ENCODE measurements at places on chromosomes 2 and 18.

GRCh38 chr2:199460101-199460671, 2.4 kb upstream of the SATB2 start:
- peak; percentile 69 for DNase-seq

- DNase-seq, result no peak
Measured at GRCh38 chr2:127139766-127140165, 32.8 kb upstream of the BIN1 start.

DNA sequence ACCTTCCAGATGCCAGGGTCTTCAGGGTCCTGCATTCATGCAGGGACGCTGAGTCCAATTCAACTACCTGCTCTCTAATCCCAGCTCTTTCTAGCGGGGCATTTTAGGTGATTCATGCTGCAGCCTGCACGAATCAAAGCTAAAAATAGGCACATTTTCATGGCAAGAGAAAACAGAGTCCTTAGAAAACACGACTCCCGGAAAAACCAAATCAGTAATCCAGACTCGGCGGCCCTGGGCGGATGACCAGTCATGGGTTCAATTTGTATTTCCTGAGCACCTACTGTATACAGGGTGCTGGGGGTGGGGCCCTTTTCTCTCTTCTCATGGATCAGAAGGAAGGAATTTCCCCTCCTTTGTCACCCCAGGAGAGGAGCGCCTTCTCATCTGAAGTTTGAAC, 64.4 kb downstream of the LONRF2 start:
- DNase-seq, result no peak

DNA sequence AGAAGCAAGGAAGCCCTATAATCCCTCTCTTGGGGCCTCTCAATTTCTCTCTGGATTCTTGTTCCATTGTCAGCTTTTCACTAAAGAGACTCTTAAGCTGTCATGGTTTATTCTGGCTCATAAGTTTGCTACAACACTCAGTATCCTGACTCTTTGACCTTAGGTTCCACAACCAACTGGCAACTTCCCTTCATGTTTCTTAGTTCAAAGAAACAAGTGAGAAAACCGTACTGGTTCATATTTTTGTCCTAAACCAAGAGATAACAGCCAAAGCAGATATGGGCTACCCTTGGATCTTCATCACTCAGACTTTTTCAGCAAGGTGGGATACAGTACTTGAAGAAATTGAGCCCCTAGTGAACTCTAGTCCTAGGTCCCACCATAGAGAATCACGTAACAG, 109.9 kb upstream of the CRIM1 start:
- DNase-seq, result no peak

GRCh38 chr18:45349019-45349418, 266.3 kb upstream of the SLC14A2 start:
- no peak for DNase-seq

DNA sequence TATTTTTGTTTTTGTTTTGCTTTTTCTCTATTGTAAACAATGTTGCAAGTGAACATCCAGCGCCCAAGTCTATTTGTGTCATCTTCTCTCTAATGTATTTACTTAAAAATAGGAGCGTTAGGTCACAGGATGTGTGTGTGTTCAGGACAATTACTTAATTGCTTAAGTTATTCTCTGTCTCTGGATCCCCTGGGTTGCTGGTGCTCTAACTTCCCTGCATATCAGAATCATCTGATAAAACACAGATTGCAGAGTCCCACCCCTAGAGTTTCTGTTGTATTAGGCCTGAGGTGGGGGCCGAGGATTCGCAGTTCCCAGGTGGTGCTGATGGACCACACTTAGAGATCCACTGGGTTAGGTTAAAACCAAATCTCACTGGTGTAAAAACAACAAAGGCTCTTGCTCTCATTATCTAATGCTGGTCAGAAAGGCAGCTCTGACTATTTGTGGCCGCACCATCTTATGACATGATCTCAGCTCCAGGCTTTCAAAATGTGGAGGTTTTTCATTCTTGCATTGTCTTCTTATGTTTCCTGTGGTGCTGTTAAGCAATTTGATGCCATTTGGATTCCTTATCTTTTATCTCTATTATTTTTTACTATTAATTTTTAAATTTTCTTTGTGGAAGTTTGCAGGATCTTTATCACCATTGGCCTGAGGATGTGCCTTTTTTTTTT, 87.7 kb downstream of the CLIP4 start:
- peak; percentile 89 for DNase-seq

DNA sequence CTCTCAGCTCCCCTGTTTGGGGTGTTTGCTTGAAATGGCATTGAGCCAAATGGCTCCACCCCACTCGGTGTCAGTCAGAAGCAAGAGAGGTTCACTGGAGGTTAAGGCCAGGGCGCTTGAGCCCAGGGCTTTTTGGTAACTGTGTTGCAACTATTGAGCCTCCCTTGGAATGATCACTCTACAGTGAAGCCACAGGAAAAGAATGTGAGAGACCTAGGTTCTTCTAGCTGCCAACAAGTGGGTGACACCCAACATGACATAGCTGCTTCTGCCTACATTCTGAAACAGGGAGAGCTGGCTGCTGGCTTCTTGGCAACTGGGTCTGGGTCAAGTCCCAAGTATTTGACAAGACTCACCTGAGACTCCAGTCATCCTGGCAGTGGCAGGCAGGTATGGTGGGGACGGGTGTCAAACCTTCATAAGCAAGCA, 7.1 kb upstream of the GRHL1 start:
- DNase-seq, result peak; percentile 33

DNA sequence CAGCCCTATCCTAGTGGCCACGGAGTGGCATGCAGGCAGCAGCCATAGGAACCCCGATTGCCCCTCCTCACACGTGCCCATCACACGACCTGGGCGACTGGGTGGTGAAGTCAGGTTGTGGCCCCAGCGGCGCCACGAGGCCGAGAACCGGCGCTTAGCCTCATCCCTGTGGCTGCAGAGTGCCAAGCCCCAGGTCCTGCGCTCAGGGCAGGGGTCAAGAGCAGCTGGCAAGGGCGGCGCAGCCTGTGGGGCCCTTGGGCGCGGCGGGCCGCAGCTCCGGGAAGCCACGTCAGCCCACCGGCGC, 73.3 kb downstream of the RPIA start:
- DNase-seq, result no peak

DNA sequence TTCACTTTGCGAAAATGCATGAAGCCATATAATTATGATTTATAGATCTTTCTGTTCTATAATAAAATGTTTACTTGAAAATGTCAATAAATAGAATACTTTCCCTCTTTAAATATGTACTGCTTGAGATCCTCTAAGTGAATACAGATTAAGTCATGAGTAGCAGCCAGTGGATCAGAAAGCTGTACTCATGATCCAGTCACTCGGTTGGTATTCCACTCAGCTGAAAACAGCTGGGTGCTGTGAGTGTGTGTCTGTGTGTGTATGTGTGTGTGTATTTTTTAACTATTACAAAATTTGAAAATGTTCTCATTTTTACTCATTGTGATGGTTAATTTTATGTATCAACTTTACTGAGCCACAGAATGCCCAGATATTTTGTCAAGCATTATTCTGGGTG, 141.6 kb upstream of the CYP26B1 start:
- DNase-seq, result no peak

DNA sequence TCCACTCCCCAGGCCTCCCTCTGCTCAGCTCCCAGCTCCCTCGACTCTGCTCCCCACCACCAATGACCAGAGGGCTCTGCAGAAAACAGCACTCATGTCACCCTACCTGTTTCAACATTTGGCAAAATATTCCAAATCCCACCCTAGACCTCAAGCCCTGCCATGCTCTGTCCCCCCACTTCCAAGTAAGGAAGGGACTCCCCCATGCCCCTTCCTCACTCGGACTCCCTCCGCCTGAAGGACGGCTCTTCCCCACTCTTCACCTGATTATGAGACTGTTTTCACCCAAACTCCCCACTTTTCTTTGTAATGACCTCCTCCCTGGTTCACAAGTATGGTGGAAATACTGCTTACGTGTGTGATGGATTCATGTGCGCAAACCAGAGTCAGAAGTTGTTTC, 208.4 kb downstream of the MGAT5 start:
- DNase-seq, result no peak

DNA sequence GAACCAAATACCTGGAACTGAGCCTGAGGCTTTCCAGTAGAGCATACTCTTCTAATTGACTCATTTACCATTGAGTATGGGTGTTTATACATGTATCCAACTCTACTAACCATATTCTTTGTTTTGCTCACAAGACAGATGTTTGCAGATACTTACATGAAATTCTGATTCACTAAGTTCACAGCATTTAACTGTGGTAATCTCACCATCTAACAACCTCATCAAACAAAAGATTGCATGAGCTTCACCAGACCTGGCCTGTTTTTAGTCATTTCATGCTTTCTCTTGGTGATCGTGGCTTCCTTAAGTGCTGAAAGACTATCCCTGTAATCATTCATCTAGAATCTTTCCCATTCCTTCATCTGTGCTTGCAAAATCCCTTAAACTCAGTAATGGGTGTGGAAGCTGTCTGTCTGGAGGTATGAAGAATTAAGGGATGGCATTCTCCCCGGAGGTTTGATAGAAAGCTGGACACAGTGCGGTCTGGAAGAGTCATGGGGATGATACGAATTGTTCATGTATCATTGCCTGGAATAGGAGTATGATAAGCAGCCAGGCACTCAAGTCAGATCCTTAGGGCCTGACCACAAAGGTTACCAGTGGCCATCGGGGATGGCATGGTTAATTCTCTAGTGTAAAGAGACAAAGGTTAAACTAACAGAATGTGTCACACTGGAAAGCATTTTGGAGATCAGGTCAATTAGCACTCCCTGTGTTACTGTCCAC, 42.0 kb upstream of the IL1R1 start:
- DNase-seq, result peak; percentile 86

GRCh38 chr2:2571301-2572150, 240.5 kb upstream of the MYT1L start:
- DNase-seq, result no peak

DNA sequence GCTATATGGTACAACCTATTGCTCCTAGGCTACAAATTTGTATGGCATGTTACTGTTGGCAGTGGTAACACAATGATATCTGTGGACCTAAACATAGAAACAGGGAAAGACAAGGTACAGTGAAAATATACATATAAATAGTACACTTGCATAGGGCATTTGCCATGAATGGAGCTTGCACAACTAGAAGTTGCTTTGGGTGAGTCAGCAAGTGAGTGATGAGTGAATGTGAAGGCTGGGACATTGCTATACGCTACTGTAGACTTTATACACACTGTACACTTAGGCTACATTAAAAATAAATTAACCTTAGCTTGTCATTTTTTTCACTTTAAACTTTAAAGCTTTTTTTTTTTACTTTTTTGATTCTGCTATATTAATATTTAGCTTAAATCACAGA, 500.0 kb upstream of the SETBP1 start:
- DNase-seq, result peak; percentile 37

DNA sequence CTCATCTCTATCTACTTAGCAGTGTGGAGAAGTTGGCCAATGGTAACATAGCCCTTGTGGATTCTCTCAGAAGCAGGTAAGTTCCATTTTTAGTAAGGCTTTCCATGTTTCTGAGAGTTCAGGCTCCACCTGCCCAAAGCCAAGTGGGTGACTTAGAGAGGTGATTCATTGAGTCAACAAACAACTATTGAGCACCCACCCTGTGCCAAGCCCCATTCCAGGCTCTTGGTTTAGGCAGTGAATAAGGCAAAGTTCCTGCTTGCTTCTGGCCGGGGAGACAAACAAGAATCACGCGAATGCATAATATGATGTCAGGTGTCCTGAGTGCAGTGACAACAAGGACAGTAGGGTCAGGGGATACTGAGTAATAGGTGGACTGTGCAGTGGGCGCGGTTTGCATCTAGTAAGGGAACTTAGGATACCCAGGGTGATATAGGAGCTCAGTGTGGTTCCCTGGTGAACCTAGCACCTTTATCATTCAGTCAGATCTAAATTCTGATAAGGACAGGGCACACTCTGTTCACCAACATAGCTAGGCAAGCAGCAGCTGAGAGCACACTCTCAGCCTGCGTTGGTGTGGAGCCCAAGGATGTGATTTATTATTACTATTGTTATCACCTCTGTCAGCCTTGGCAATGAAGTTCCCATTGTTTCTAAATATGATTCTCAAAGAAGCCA, 31.7 kb upstream of the KCTD1 start:
- DNase-seq, result no peak

DNA sequence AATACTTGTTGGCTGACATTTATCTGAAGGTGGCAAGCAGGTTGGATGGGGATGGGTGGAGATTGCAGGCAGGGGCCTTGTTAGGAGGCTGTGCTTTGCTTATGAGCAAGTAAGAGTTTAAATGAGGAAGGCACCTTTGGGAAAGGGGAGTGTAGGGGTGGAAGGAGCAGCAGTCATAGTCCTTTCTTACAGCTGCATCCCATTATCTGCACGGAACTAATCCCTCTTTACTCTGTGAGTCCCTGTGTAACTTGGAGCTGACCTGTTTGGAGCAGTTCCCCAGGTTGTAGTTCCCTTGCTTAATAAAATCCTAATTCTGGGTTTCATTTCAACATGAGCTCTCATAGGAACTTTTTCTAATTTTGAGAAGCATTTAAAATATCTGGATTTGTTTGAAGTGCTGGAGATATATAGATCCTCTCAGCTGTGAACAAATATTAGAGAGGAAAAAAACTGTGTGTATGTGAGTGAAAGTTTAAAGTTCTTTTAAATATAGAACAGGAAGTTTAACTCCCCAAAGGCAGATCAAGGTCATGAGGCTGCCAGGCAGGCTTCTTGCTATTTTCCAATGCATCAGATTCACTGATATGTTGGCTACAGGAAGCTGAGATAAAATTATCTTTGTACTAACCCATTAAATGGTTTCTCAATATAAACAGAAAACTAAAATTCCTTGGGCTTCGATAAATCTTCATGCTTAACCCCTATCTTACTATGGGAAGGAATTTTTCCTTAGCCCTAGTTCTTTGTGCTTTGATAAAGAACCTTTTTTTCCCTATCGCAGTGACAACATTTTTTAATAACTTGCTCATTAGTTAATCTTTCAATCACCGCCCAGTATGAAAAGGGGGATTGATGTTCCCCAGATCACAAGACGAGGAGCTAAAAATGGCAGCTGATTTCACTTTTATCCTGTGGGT, 104.6 kb upstream of the EML6 start:
- DNase-seq, result no peak

- DNase-seq, result no peak
Measured at GRCh38 chr18:7415081-7415894, 151.8 kb upstream of the PTPRM start.

DNA sequence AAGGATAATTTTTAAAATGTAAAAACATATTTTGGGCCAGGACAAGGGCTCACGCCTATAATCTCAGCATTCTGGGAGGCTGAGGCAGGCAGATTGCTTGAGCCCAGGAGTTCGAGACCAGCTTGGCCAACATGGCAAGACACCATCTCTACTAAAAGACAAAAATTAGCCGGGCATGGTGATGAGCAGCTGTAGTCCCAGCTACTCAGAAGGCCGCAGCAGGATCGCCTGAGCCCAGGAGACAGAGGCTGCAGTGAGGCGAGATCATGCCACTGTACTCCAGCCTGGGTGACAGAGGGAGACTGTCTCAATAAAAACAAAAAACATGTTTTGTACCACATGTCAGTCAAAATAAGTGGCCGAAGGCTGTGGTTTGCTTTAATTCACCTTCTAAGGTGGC, 122.5 kb downstream of the HDAC4 start:
- DNase-seq, result no peak

GRCh38 chr2:74028741-74029140, 44.0 kb downstream of the TET3 start:
- DNase-seq, result no peak
